ENCODE measurements at places on chromosomes 4 and X.

DNA sequence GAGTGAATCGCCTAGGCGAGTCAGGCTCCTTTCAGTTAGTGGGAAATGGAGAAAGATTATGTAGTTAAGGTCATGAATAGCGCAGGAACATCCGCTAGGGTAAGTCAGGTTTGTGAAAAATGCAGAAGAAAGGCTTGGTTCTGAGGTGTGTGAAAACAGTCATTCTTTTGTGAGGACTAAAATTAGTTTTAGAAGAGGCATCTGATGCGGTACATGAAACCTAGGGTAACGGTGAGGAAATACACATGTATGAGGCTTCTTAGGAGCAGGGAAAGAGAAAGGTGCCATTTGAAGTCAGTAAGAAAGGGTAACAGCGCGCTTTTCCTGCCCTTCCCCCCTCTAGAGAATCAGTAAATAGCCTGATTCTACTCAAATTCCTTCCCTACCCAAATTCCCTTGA is 570 bp upstream of the RNF128 start:
- peak; percentile 22 for DNase-seq

DNA sequence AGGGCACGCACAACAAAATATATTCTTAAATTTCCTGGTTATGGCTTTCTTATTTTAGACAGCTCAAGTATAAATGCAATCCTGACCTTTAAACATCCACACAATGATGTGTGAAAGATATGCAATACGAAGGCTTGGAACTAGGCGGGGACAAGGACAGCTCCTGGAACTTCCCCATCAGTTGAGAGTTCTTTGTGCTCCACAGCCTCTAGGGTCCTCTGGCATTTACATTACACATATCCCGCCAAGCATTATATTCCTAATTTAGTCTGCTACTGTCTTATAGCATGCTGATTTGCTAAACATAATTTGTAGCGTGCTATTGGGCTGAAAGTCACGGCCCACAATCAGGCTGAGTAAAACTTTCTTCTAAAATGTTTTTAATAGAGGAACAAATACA is 74.4 kb downstream of the FTHL17 start:
- no peak for DNase-seq

GRCh38 chr4:176841711-176842112 is 49.0 kb upstream of the VEGFC start:
- DNase-seq = peak; percentile 52

- DNase-seq = no peak
These were observed 25.2 kb upstream of the ATXN3L start for GRCh38 chrX:13345037-13345436.

DNA sequence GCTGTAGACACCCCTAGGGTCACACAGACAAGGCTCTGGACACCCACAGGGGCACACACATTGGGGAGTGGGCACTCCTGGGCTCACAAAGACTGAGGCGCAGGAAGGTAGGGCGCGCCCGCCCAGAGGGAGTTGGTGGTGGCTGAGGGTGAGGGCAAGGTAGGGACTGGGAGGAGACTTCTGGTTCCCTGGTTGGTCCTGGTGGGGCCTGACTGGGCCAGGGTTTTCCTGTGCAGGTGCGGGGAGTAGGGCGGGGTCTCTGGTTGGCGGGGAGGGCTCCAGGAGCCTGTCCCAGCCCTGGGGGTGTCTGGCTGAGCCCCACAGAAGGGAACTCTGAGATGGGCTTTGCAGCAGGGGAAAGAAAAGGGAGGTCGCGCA is 6.7 kb upstream of the WAS start:
- DNase-seq = peak; percentile 5

GRCh38 chrX:150364347-150365050 is 1.4 kb downstream of the MAMLD1 start:
- DNase-seq = peak; percentile 25

- peak; percentile 80 for DNase-seq
These were observed 42.7 kb upstream of the RASSF6 start for GRCh38 chr4:73662709-73663546.

- no peak for DNase-seq
These were observed 103.7 kb upstream of the TENM3 start for GRCh38 chr4:182139491-182139890.

GRCh38 chrX:21798677-21799219 is 40.7 kb upstream of the MBTPS2 start:
- DNase-seq = peak; percentile 90

- DNase-seq = no peak
These were observed 355.9 kb upstream of the AGA start for GRCh38 chr4:177798161-177798560.

DNA sequence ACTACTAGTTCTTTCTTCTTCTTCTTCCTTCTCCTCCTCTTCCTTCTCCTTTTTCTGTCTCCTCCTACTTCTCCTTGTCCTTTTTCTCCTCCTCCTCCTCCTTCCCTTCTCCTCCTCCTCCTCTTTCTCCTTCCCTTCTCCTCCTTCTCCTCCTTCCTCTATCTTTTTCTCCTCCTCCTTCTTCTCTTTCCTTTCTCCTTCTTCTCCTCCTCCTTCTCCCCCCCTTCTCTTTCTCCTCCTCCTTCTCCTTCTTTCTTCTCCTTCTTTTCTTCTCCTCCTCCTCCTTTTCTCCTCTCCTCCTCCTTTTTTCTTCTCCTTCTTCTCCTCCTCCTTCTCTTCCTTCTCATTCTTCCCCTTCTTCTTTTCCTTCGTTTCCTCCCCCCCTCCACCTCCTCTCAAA is 21.8 kb upstream of the NAP1L5 start:
- no peak for DNase-seq

DNA sequence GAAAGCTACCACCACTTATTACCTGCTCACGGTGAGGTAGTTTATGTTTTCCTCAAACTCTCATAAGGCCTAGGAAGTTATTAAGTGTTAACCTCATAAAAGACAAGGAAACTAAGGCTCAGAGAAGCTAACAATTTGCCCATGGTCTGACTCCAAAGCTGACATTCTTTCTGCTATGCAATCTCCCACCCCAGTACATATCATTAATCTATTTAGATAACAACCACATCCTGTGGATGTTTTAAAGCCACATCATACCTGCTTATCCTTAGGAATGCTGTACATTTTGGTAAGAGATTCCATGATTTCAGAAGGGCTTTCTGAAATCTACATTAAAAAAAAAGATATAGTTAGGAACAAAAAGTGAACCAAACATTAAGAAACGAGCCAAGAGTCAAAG is 55.4 kb downstream of the HUWE1 start:
- peak; percentile 4 for DNase-seq

DNA sequence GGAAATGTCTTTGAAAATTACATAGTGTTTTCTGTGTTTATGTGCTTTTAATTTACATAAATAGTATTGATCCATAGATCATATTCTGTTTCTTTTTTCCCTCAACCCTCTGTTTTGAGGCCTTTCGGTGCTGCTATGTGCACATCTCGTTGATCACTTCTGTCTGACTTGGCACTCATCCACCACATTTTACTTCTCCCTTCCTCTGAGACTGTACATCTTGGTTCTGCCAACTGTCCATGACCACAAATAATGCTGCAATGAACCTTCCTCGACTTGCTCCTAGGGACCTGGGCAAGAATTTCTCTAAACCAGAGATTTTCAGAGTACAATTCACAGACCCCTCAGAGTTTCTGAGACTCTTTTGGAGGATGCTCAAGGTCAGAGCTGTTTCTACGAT is 74.4 kb downstream of the RTL5 start:
- no peak for DNase-seq

GRCh38 chr4:19803406-19803805 is 448.3 kb upstream of the SLIT2 start:
- peak; percentile 62 for DNase-seq

- DNase-seq = peak; percentile 70
These were observed 10.4 kb downstream of the SLC9B1 start for GRCh38 chr4:103008875-103009729.

GRCh38 chrX:119477812-119478232 is 9.6 kb downstream of the SLC25A5 start:
- DNase-seq = peak; percentile 63

DNA sequence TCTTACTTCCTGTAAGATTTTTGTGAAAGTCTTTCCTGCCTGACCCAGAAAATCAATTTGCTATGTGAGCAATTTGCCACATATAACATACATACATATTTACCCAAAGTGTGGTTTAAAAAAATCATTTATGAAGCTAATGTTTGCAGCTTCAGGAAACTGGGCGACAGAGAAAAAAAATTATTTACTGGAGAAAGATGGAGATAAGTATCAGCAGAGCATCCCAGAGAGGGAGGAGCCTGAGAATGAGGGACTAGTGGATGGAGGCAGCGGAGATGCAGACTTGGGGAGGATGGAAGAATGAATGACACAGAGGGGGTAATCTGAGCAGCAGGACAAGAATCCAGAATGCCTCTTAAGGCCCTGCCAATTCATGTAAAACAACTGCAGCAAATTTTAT is 975 bp upstream of the GYPA start:
- DNase-seq = no peak

- no peak for DNase-seq
These were observed 17.9 kb downstream of the ATP8A1 start for GRCh38 chr4:42638993-42639392.

GRCh38 chr4:8874896-8875680 is 3.4 kb upstream of the HMX1 start:
- DNase-seq = no peak

- DNase-seq = no peak
These were observed 743.8 kb downstream of the FAT4 start for GRCh38 chr4:126058596-126058995.

GRCh38 chr4:103099691-103100392 is at the start of gene BDH2:
Gene BDH2, minus strand, starts transcription at chr4:103099834. Its CDS starts 3,580 bp downstream, at chr4:103096254.
- DNase-seq = peak; percentile 95

DNA sequence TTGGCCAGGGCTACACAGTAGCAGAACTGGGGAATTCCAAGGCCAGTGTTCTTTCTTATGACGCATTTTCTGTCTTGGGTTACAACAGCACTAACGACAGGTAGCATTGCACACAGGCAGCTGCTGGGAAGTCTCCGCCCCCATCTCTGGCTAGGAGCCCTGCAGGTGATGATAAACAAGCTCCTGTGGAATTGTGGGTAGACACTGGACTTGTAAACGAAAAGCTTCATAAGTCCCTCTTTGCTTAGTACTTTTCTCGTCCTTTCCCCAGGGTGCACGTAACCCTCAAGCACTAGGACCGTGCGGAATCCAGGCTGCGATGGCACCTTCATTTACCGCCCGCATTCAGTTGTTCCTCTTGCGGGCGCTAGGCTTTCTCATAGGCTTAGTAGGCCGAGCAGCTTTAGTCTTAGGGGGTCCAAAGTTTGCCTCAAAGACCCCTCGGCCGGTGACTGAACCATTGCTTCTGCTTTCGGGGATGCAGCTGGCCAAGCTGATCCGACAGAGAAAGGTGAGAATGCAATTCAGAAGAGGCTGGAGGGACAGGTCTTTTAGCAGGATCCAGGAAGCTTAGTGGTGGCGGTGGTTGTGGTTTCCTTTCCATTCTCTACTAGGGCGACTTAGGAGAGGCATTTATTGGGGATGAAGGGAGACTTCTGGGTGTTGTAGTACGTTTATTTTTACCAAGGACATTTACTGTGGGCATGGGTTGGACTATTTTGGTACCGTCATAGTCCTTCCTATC is at the start of gene FAAH2:
TSS of gene FAAH2 (plus strand) at position 200 of the 745 bp plus-strand sequence. CDS start at position 320, 120 bp downstream.
- peak; percentile 93 for DNase-seq

GRCh38 chr4:145960012-145960411 is 21.4 kb upstream of the ZNF827 start:
- peak; percentile 50 for DNase-seq

DNA sequence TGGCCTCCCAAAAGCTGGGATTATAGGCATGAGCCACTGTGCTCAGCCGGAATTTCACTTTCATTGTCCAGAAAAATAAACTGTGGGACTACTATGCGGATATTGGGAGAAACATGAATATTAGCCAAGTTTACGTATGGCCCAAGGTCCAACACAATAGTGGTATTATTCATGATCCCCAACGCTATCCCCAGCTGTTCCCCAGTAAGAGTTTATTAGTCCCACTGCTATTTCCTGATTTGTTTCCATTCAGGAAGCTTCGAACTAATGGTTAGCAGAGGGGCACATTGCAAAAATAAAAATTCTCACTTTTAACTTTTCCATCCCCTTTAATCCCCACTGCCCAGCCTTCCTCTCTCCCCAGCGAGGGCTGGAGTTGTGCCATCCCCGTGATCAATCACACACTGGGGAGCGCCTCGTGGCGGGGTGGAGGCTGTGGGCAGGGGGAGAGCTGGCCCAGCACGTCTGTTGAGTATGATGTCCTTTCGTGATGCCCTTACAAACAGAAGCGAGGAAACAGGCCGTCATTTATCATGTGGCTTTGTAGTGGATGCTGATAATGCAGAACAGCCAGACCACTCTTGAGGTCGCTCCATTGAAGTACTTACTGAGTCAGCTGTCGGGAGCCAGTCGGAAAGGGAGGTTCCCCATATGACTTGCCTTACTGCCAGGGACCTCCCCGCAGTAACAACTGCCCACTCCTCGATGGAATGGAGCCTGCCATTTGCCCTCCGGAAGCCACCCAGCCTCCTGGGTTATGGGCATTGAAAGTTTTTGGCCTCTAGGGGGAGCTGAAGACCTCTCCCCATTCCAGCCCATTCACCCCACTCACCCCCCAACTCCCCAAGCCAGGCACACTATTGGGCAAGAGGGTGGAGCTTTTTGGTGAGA is 117.0 kb downstream of the KDR start:
- DNase-seq = no peak
